ENCODE measurements at places on chromosomes 7 and 10.

DNA sequence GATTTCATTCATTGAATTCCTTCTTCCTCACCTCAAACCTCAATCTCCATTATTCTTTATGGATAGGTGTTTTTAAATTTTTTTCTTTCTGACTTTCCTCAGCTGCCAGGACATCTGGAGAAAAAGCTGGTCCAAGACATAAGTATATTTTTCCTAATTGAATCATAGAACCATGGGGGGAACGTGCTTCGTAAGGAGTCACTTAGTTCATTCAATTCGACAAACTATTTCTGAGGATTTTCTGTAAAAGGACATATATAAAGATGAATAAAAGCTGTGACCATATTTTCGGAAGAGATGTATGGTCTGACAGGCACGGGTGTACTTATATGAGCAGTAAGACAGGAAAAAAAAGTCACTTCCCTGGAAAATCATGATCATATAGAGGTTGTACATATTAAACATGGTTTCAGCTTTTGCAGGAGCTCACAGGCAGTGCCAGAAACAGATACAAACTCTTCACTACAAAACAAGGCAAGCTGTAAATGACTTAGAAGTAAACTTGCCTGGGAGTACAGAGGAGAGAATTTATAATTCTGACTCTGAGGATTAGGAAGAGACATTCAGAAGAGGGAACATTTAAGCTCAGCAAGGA lies 88.2 kb upstream of the EGR2 start:
- DNase-seq: no peak

- no peak for DNase-seq
These were observed 59.0 kb downstream of the TBXAS1 start for GRCh38 chr7:139887992-139888481.

DNA sequence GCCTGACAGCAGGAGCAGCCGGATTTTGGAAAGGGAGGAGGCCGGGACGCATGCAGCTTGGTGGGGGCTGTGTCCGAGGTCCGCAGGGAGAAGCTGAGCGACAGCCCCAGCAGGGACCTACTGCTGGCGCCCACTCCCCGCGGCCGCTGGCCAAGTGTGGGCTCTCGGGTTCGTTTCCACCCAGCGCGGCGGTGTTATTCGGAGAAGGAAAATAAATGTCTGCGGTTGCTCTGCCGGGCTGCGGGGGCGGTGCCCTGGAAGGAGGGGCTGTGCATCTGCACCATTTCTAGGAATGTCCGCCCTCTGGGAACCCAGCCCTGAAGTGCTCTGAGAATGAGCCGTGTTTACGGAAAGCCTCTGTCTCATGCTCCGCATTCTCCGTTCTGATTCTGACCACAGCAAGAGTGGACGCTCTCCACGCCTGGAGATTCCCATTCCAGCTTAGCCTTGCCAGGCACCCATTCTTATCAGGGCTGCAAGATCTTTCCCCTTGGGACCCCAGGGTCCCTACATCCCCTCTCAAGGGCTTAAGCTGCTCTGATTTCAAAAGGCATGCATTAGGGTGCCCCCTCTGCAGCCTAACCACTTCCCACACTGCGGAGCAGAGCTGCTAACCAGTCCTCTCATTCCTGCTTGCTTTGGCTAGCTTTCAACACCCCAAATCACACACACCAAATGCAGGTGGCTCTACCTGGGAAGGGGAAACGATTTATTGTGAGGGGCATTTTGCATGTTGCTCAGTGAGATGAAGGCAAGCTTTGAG lies 256.6 kb upstream of the GLI3 start:
- peak; percentile 87 for DNase-seq

GRCh38 chr10:36114141-36114540 lies 472.0 kb upstream of the FZD8 start:
- DNase-seq: peak; percentile 69

- DNase-seq: no peak
These were observed 192.5 kb downstream of the EBF3 start for GRCh38 chr10:129771576-129771975.

GRCh38 chr10:123044391-123044790 lies 35.6 kb downstream of the ACADSB start:
- peak; percentile 25 for DNase-seq

DNA sequence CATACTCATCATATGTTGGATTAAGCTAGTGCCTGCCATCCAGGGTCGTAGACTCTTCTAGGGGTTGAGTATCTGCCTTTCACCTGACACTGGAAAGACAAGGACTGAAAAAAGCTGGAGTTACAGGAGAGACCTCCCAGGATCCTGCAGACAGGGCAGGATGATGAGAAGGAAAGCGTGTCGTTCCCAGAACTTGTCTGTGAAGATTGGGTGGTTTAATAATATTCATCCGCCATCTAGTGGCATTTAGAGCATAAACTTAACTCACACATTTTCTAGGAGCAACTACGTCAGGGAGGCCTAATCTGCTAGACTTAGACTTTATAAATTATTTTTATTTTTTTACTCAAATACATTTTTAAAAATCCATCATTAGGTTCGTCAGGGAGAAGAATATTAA lies 59.6 kb downstream of the ADRB1 start:
- DNase-seq: peak; percentile 73

- no peak for DNase-seq
These were observed 406.7 kb downstream of the PARD3 start for GRCh38 chr10:34408381-34408780.

- no peak for DNase-seq
These were observed 130.7 kb downstream of the BAMBI start for GRCh38 chr10:28807760-28808613.

- DNase-seq: no peak
These were observed 38.3 kb downstream of the MACROH2A2 start for GRCh38 chr10:70090951-70091350.

GRCh38 chr7:117990834-117991233 lies 117.6 kb upstream of the CTTNBP2 start:
- no peak for DNase-seq

- no peak for DNase-seq
These were observed 40.0 kb downstream of the GSDME start for GRCh38 chr7:24717247-24717622.

DNA sequence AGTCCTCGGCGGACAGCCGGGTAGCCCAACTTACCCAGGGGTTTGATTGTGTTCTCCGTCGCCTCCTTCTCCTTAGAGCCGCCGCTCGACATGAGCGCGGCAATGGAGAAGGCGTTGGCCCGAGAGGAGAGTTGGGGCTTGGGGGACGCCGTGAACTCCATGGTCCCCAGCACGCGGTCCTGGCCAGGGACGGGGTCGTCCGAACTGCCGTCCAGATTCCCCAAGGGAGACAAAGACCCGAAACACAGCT lies 515 bp downstream of the TBX20 start:
- no peak for DNase-seq

DNA sequence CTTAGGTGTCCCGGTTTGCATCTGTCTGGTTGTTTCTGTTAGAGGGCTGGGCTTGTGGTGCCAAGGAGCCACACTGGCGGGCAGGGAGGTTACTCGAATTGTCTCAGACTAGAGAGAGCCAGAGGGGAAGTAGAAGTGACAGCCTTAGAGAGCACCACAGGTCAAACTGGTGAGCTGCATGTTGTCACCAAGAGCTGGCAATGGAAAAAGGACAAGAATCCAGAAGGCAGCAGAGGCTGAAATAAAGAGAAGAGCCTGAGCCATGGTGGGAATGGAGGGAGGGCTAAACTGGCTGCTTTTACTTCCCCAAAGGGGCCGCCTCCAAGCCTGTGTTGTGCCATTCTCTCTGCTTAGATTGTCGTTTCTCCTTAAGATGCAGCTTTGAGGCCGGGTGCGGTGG lies 31.1 kb upstream of the RHBDD2 start:
- no peak for DNase-seq

DNA sequence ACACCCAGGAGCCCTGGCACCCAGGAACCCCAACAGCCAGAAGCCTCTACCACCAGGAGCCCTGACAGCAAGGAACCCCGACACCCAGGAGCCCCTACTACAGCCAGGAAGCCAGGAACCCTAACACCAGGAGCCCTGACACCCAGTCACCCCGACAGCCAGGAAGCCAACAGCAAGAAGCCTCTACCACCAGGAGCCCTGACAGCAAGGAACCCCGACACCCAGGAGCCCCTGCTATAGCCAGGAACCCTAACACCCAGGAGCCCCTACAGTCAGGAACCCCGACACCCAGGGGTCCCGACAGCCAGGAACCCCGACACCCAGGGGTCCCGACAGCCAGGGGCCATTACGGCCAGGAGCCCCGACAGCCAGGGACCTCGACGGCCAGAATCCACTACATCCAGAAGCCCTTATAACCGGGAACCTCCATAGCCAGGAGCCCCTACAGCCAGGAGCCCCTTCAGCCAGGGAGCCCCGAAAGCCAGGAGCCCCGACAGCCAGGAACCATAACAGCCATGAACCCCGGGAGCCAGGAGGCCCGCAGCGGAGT lies 440 bp upstream of the GLRX3 start:
- no peak for DNase-seq

GRCh38 chr7:90483251-90483650 lies 13.8 kb downstream of the PTTG1IP2 start:
- DNase-seq: peak; percentile 67

DNA sequence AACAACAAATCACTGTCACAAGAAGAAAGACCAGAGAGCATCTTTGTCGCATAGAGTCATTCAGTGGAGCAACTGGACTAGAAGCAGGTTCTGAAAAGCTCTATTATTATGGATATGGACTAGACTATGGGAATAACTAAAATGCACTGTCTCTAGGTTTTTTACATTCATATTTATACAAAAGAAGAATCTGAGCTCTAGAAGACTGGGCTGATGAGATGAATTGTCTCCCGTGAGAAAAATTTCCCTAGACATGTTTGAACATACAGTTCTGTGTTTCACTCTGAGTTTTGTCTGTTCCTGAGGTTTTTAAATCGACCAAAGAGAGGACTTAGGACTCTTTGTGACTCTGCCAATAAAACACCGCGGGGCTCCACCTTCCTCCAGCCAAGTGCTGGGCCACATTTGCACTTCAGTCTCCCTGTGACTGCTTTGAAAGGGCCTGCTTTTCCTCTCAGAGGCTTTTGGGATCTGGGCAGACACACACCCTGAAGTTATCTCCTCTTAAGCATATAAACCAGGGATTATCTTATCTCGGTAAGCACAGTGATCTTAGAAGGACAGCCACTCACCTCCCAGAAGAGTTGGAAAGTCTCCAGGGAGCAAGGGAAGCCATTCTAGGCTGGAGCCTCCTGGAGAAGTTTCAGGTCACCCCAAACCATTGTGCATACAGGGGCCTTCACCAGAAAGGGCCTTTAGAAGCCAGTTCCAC lies 101.0 kb upstream of the JCAD start:
- no peak for DNase-seq

DNA sequence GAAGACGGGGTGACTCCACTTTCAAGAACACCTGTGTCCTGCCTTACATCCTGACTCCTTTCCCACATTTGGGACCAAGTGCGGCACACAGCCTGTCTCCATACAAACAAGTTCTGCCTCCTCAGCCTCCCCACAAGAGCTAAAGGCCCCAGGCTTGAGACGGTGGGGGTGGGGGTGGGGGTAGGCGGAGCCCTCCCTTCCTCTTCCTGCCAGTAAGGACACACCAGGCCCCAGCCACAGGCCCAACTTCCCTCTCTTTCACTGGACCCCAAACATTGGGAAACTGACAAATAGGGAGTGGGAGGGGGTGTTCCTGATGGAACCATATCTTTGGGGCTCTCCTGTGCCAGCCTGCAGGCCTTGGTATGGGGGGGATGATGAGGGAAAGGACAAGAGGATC lies 4.6 kb downstream of the CDK5 start:
- DNase-seq: no peak

DNA sequence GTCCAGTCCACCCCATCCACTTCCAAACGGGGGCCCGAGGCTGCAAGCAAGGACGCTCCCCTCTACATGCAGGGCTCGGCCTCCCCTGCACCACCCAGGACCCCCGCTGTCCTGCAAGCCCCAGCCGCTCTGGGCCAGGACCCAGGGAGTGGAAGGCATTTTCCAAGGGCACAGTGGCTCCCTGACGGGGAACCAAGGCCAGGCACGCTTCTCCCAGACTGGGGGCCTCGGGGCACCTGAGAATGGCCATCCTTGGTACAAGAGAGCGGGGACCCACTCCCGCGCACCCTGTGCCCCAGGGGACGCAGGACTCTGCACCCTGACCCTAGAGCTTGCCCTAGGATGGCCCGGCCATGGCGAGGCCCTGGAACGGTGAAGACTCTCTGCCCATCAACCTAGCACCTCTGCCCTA lies 545 bp upstream of the AKR1E2 start:
- DNase-seq: no peak

DNA sequence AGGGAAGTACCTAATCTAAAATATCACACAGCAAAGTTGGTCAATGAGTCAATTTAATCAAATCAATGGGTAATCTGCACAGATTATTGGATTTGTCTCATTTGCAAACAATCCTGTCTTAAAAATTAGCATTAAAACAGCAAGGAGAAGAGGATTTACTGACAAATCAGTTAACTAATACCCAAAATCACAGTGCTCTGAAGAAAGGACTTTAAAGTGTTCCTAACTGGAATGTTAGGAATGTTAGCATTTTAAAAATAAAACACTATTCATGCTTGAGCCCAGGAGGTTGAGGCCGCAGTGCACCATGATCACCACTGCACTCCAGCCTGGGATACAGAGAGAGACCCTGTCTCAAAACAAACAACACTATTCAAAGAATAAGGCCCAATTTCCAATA lies 83.1 kb downstream of the CHCHD3 start:
- no peak for DNase-seq

DNA sequence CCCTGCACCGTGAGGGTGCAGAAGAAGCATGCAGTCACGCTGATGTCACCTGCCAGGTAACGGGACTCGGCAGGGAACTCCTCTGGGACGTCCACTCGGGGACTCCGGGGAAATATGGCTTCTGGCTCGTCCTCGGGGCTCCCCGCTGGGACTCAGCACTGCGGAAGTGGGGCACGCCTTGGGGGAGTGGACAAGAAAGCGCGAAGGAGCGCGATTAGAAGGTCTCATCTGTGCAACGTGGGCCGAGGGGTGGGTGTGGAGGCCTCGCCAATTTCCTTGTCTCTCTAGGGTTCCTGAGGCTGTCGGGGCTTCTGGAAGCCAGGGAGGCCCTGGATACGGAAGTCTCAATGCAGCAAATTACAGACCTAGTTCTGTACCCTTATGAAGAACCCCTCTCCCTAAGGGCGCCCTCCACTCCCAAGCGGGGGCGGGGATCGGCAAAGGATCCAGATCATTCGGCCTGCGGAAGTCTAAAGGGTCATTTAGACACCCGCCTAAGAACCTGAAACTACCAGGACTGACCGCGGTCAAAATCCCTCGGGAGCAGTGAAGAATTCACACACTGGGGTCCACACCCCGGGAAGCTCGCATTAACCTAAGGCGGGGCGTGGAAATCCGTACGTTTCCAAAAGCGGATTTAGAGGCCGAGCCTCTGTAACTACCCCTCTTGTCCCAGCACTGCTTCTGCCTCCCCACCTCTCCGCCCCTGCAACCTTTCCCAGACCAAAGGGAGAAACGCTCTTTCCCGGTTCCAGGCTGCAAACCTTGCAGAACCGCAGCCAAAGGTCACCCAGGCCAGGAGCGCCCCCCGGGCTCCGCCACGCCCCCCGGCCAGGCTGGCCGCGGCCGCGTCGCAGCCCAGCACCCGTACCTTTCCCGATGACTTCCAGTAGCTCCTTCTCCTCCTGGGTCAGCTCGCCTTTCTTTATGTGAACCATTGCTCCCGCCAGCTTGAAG lies 640 bp downstream of the ANKMY2 start:
- peak; percentile 32 for DNase-seq

- peak; percentile 19 for DNase-seq
These were observed 741 bp downstream of the GPR85 start for GRCh38 chr7:113085781-113086390.

GRCh38 chr7:99919814-99920112 lies 433 bp upstream of the TRIM4 start:
- no peak for DNase-seq

- no peak for DNase-seq
These were observed 218.6 kb downstream of the THSD7A start for GRCh38 chr7:11613292-11613930.

GRCh38 chr10:88835096-88835909 lies 16.3 kb downstream of the ANKRD22 start:
- DNase-seq: peak; percentile 90
